A172 (cell line): ENCODE measurements at places on chromosomes 4 and X. TPM values are rescaled to one million over a fixed set of nuclear protein-coding genes. Genes with fewer than 3 reads are reported as not detected.

GLUD2 gene
- 2.5 and 2.7 TPM in 2 replicates for total RNA-seq

MAP3K15 gene
- total RNA-seq = 0.86 and 1.4 TPM in 2 replicates

TMLHE gene
- 18.3 and 21.5 TPM in 2 replicates for total RNA-seq

GRCh38 chr4:7810783-7811535 is 128.7 kb downstream of the AFAP1 start:
- DNase-seq = no peak

GRCh38 chr4:45701621-45702020 is 422.2 kb downstream of the GABRG1 start:
- no peak for DNase-seq

DNA sequence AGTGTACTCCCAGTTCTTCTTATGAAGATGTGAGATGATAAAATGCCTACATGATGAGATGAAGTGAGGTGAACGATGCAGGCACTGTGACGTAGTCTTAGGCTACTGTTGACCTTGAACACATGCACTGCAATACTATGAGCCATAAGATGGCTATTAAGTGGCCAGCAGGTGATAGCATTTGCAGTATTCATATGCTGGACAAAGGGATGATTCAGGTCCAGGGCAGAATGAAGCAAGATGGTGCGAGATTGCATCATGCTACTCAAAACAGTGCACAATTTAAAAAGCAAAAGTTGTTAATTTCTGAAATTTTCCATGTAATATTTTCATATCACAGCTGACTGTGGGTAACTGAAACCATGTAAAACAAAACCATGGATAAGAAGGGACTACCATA is 781.4 kb downstream of the PCDH18 start:
- no peak for DNase-seq

GRCh38 chr4:76614589-76614988 is 179.6 kb downstream of the SHROOM3 start:
- DNase-seq = no peak

DNA sequence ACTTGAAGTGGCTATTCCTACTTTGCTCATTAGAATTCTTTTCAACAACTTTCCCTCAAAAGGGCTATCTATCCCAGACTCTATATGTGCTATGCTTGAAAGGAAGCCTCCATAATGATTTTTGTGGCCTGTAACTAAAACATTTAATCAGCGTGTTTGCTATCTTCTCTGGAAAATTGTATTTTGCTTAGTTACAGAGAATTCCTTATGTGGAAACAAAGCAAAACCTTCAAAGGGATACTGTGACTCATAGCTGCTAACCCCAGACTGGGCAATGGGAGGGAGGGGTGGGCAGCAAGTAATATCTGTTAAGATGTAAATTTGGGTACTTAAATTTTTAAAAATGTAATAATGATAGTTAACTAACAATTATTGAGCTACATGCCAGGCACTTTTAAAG is 3.7 kb downstream of the SLC25A14 start:
- DNase-seq = no peak

DNA sequence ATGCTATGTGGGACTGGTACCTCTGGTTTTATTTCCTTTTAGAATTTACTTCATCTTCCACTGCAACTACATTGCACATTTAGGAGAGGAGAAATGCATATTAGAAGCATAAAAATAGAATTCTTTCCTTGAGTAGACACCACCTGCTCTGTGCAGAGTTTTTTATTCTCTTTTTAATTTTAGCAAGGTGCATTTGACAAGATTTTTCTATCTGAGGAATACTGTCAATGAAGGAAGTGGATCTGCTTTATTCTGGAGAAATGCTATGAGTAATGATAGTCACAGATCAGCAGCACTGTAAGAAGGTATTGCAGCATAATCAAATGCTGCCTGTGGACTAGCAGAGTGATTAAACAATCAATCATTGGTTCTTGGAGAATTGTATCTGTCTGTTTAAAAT is 1038.3 kb downstream of the RAPGEF2 start:
- no peak for DNase-seq

GRCh38 chr4:60216752-60217151 is 983.4 kb upstream of the ADGRL3 start:
- peak; percentile 49 for DNase-seq

GRCh38 chrX:41516999-41517765 is 70.0 kb downstream of the NYX start:
- DNase-seq = no peak
